Tibial artery (tissue), 4 donors: ENCODE measurements at places on chromosomes 7 and 10.

DNA sequence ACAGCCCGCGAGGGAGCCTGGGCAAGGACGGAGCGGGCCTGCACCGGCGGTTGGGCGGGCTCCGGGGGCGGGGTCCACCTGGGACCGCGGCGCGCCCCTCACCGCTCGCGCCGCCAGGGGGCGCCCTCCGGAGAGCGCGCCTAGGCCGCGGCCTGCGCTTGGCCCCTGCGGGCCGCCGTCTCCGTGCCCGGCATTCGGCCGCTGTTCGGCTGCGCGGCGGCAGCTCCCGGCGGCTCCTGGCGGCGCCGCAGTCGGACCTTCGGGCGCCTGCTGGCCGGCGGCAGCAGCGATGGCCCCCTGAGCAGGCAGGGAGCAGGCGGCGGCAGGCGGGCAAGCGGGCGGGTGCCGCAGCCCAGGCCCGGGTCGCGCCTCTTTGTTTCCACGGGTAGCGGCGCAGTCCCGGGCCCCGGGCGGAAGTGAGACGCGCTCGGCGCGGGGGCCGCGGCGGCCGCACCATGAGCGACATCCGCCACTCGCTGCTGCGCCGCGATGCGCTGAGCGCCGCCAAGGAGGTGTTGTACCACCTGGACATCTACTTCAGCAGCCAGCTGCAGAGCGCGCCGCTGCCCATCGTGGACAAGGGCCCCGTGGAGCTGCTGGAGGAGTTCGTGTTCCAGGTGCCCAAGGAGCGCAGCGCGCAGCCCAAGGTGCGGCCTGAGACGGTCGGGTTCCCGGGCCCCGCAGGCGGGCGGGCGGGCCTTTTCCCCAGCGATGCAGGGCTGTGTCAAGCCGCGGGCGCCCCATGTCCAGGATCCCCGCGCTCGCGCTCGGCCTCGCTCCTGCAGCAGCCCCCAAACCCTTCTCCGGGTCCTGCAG is at the start of gene INTS15:
Gene INTS15, plus strand, starts transcription at position 193 of the 816 bp plus-strand sequence. Its CDS starts 263 bp downstream, at position 456.
- DNase-seq = peak; percentile 83

- DNase-seq = no peak
Observed at GRCh38 chr7:2224491-2224928, 8.2 kb downstream of the MAD1L1 start.

DNA sequence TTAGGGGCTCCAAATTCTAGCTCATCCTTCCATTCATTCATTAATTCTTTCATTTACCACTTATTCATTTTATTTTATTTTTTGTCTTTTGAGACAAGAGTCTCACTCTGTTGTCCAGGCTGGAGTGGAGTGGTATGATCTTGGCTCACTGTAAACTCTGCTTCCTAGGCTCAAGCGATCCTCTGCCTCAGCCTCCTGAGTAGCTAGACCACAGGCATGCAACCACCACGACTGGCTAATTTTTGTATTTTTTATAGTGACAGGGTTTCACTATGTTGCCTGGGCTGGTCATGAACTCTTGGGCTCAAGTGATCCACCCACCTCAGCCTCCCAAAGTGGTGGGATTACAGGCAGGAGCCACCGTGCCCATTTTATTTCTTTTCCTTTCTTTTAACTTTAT is 31.6 kb downstream of the FGF8 start:
- no peak for DNase-seq

- no peak for DNase-seq
Observed at GRCh38 chr7:10838228-10838627, 135.4 kb upstream of the PHF14 start.

GRCh38 chr10:103500481-103500880 is 7.0 kb downstream of the NEURL1 start:
- DNase-seq = no peak

- no peak for DNase-seq
Observed at GRCh38 chr10:81603106-81603620, 271.8 kb upstream of the NRG3 start.

DNA sequence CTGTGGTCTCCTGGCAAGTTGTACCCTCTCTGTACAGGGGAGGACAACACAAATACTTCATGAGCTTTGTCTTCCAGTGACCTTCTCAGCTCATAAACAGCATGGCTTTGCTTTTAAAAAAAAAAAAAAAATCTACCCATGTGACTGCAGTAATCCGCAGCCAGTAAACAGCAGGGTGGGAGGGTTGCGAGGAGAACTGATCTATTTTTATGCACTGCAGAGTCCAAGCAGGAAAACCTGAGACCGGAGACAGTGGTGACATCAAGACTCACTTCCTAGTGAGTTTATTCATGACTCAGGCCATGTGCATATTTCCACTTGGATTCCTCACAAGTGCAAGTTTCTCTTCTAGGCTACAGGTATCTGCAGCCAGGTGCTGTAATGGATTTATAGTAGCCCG is 127.9 kb downstream of the NRF1 start:
- DNase-seq = no peak

GRCh38 chr10:14023673-14024328 is 306.9 kb downstream of the FRMD4A start:
- no peak for DNase-seq

DNA sequence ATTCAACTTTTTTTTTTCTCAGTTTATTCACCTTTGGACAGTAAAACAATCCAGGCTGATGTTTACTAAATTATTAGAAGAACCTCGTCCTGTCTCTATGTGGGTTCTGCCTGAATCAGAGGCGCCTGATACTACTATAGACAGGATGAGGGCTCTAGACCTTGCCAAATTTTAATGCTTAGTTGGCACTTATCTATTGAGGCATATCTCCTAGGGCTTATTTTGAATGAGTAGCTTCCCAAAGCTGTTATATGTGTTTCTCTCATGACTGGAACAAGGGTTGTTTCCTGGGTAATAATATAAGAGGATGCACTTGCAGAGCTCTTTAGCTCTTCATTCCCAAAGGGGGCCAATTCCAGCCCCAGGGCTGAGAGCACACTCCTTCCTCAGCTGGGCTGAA is 23.6 kb downstream of the HECW1 start:
- DNase-seq = no peak

GRCh38 chr7:156684251-156684650 is 43.7 kb downstream of the RNF32 start:
- DNase-seq = no peak

DNA sequence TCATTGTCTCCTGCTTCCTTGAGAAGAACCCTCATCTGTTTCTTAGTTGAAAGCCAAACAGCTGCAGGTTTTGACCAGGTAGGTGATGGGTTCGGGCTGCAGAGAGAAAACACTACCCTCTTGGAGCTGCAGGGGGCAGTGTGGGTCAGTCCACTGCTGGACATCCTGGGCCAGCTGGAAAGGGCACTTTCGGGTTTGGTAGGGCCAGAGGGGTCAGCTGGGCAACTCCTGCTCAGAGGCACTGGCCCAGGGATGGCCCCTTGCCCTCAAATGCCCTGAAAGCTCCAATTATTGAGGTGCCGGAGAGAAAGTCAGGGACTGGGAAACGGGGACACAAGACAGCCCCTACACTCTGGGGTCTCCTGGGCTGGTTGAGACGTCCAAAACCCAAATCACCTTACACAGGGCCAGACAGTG is 90.7 kb downstream of the MKI67 start:
- no peak for DNase-seq

- no peak for DNase-seq
Observed at GRCh38 chr10:51469686-51470085, 229.7 kb downstream of the CSTF2T start.

GRCh38 chr10:113486531-113486930 is 66.3 kb upstream of the HABP2 start:
- DNase-seq = no peak

DNA sequence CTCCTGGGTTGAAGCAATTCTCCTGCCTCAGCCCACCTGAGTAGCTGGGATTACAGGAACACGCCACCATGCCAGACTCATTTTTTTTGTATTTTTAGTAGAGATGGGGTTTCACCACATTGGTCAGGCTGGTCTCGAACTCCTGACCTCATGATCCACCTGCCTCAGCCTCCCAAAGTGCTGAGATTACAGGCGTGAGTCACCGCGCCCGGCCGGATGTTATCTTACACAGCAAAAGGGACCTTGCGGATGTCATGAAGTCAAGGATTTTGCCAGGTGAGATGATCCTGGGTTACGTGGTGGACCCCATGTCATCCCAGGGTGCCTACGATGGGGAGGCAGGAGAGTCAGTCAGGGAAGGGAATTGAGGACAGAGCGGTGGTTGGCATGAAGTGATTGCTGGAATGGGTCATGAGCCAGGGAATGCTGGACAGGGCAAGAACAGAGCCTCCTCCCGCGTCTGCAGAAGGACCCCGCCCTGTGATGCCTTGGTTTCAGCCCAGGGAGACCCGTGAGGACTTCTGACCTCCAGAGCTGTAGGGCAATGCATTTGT is 8.7 kb upstream of the UBE3C start:
- no peak for DNase-seq

GRCh38 chr7:134780166-134780828 is 863 bp downstream of the CALD1 start:
- no peak for DNase-seq

DNA sequence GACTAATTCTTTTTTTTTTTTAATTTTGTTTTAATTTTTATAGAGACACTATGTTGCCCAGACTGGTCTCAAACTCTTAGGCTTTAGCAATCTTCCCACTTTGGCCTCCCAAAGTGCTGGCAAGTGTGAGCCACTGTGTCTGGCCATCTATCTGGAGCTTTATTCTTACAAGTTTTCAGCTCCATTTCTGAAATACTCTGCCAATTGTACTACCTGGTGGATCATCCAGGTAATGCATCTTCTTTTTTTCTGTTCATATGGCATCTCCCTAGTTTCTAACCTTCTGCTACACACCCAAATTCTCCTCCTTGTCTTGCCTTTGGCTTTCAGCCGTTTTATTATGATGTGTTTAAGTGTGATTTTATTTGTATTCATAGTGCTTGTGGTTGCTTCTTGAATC is 40.2 kb downstream of the ZNF365 start:
- no peak for DNase-seq

GRCh38 chr10:18378766-18379165 is 238.5 kb downstream of the CACNB2 start:
- DNase-seq = no peak

GRCh38 chr7:25084821-25085220 is 40.2 kb downstream of the CYCS start:
- no peak for DNase-seq

- no peak for DNase-seq
Observed at GRCh38 chr10:12594448-12594944, 245.1 kb downstream of the CAMK1D start.

- peak; percentile 41 for DNase-seq
Observed at GRCh38 chr10:454860-455259, 234.6 kb downstream of the DIP2C start.

- DNase-seq = no peak
Observed at GRCh38 chr10:75229971-75230370, 5.8 kb downstream of the COMTD1 start.

DNA sequence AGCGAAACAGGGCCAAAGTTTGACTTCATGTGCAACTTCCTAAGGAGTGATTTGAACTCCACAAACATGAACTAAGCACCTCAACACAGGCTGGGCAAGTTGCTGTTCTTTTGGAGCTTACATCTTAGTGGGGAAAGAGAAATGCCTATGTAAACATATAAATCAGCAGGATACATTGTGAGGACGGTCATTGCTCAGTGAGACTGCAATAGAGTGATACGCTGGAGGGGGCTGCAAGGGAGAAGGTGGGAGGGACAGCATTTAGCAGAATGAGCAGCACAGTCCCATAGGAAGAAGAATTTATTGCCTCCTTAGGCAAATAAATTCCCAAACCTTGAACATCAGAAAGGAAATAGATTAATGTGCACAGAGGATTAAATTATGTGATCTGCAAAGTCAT is 90.0 kb downstream of the EGFR start:
- no peak for DNase-seq

GRCh38 chr10:112363696-112364688 is 9.9 kb upstream of the ACSL5 start:
- DNase-seq = no peak

- no peak for DNase-seq
Observed at GRCh38 chr10:62054408-62054807, 152.9 kb downstream of the ARID5B start.

GRCh38 chr7:19209166-19209696 is 64.0 kb upstream of the FERD3L start:
- DNase-seq = no peak

GRCh38 chr7:33905389-33906032 is at the start of gene BMPER:
TSS of gene BMPER (plus strand) at chr7:33905539. CDS start at chr7:33905614, 75 bp downstream.
- no peak for DNase-seq

- DNase-seq = peak; percentile 77
Observed at GRCh38 chr10:514137-514671, 175.3 kb downstream of the DIP2C start.

GRCh38 chr10:22253580-22253882 is 35.7 kb upstream of the EBLN1 start:
- DNase-seq = peak; percentile 70

DNA sequence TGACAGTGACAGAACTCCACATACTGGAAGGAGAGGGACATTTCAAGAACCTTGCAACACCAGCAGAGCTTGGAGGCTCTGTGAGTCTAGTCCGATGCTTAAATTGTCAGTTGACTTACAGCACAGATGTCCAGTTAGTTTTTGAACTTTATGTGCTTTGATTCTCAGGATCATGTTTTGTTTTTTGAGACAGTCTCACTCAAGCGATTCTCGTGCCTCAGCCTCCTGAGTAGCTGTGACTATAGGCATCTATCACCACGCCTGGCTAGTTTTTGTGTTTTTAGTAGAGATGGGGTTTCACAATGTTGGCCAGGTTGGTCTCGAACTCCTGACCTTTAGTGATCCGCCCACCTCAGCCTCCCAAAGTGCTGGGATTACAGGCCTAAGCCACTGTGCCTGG is 31.8 kb upstream of the STEAP4 start:
- DNase-seq = no peak

GRCh38 chr10:62426600-62426999 is 52.4 kb downstream of the ZNF365 start:
- DNase-seq = no peak

GRCh38 chr10:269440-270074 is 134.3 kb downstream of the ZMYND11 start:
- DNase-seq = no peak

DNA sequence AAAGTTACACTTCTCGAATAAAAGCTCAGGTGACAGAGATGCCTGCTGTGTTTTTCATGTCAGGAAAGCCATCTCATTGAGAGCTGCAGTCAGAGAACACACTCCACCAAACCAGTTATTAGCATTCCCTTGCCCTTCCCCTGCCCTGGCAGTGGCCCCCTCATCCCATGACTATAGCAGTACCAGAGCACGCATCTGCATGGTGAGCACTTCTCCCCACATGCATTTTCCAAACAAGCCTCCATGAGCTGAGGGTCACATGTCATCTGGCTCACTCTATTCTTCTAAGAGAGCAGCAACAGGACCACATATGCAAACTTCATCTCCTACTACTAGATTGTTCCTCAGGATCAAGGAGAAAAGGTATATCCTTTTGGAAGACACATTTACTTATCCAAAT is 42.4 kb upstream of the FGL2 start:
- DNase-seq = no peak

GRCh38 chr7:143227806-143228205 is 6.0 kb downstream of the TAS2R40 start:
- no peak for DNase-seq

GRCh38 chr7:125908711-125909110 is 979.1 kb upstream of the POT1 start:
- no peak for DNase-seq

GRCh38 chr7:138125598-138126111 is 49.4 kb downstream of the AKR1D1 start:
- DNase-seq = no peak
